ENCODE measurements at places on chromosomes 2 and 18.

DNA sequence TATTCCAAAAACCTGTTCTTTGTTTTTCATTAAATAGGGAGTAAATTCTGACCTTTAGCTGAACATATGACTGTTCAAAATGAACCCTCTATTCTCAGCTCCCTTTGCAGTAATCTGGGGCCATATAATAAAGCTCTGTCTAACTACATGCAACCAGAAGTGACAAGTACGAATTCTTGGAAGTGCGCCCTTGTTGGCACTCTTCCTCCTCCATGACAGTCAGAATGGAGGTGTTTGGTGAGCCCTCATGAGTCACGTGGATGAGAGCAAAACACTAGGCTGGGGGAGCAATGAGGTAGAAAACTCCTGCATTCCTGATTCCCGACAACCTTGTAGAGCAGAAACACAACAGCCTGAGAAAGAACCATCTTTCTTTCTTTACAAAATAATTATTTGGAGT, 552.9 kb downstream of the FBXO15 start:
- no peak for DNase-seq

- no peak for DNase-seq
These were observed 668.8 kb downstream of the TDRD15 start for GRCh38 chr2:21792571-21792970.

- no peak for DNase-seq
These were observed 852.5 kb upstream of the LRATD1 start for GRCh38 chr2:13779996-13780395.

- DNase-seq, result no peak
These were observed 33.9 kb downstream of the MAP4K4 start for GRCh38 chr2:101731221-101732054.

- no peak for DNase-seq
These were observed 2.4 kb downstream of the C2orf42 start for GRCh38 chr2:70188460-70188859.

- no peak for DNase-seq
These were observed 7.4 kb downstream of the SOCS6 start for GRCh38 chr18:70296289-70296688.

- no peak for DNase-seq
These were observed 43.1 kb upstream of the LONRF2 start for GRCh38 chr2:100365434-100365833.

- DNase-seq, result no peak
These were observed 6.6 kb downstream of the CFAP221 start for GRCh38 chr2:119550856-119551255.

- DNase-seq, result no peak
These were observed 32.5 kb downstream of the TET3 start for GRCh38 chr2:74017223-74017622.

DNA sequence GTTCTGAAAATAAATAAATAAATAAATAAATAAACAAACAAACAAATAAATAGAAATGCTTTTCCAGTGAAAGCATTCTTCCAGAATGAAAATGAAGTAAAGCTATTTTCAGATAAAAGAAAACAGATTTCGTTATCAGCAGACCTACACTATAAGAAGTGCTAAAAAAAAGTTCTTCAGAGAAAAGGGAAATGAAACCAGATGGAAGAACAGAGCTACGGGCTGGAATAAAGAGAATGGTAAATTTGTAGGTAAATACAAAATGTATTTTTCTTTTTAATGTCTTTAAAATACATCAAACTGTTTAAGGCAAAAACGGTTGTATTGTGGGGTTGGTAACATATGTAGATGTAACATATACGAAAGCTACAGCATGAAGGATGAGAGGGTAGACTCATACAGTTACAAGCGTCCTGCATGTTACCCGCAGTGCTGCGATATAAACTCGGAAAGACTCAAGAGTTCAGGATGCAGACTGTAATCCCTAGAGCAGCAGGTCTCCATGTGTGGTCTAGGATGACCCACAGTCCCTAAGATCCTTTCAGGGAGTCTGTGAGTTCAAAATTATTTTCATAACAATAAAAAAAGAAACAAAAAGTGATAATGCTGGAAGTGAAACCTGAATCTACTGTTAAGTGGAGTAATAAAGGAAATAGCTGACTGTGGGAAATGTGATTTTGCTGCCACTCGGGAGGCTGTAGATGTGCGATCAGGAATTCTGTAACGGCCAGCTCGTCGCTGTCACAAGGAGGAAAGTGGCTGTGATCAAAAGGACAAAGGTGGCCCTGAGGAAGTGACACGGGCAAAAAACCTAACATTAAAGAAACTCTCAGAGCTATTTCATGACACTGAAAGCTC, 5.3 kb upstream of the RAB12 start:
- no peak for DNase-seq

GRCh38 chr18:78895207-78896001, 84.2 kb upstream of the SALL3 start:
- DNase-seq, result no peak

All from stimulated activated CD8-positive, alpha-beta memory T cell treated with anti-CD3 and anti-CD28 coated beads, Interleukin-15, amount 100 ng/mL, for 1 hour (primary cell).